Liver (tissue), 10 donors: ENCODE measurements at places on chromosomes 1 and 21. TPM values are rescaled to one million over a fixed set of nuclear protein-coding genes. Genes with fewer than 3 reads are reported as not detected.

- no peak overlapping the region for H3K4me3 ChIP-seq
- peaks cover 12% of the 10 kb centered on the region for H3K4me1 ChIP-seq
- no peaks in the 10 kb centered on the region for H3K27me3 ChIP-seq
- H3K27ac ChIP-seq: no peak overlapping the region
Observed at GRCh38 chr1:235864931-235865525, 1.7 kb downstream of the LYST start.

- no peaks in the 10 kb centered on the region for H3K36me3 ChIP-seq
- DNase-seq: no peak
- no peaks in the 10 kb centered on the region for H3K4me1 ChIP-seq
- H3K27me3 ChIP-seq: no peaks in the 10 kb centered on the region
- no peak overlapping the region for H3K27ac ChIP-seq
Observed at GRCh38 chr1:225460737-225461532, 33.1 kb upstream of the LBR start.

DNA sequence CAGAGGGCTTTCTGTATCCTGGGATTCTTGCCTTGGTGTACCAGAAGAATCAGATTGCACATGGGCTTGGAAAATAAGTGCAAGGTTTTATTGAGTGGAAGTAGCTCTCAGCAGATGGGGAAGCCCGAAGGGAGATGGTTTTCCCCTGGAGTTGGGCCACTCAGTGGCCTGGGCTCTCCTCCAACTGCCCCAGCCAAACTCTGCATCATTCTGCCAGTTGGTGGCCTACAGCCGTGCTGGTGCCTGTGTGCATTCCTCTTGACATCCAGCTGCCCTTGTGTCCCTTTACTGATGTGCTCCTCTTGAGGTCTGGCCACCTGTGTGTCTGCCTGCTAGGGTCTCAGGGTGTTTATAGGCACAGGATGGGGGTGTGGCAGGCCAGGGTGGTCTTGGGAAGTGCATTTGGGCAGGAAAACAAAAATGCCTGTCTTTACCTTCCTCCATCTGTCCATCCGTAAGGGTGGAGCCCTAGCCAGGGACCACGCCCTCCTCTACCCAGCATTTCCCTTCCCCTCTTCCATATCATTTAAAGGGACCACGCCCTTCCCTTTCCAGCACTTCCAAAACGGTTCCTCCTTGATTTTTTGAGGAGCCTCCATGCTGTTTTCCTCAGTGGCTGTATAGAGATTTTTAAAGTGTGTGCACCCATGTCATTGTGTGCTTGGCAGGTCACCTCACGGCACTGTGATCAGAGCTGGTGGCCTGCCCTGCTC is 18.9 kb downstream of the SNAP47 start:
- peaks cover 4% of the 10 kb centered on the region for H3K36me3 ChIP-seq
- no peak overlapping the region for H3K27ac ChIP-seq
- H3K4me1 ChIP-seq: peaks cover 3% of the 10 kb centered on the region
- DNase-seq: no peak

DNA sequence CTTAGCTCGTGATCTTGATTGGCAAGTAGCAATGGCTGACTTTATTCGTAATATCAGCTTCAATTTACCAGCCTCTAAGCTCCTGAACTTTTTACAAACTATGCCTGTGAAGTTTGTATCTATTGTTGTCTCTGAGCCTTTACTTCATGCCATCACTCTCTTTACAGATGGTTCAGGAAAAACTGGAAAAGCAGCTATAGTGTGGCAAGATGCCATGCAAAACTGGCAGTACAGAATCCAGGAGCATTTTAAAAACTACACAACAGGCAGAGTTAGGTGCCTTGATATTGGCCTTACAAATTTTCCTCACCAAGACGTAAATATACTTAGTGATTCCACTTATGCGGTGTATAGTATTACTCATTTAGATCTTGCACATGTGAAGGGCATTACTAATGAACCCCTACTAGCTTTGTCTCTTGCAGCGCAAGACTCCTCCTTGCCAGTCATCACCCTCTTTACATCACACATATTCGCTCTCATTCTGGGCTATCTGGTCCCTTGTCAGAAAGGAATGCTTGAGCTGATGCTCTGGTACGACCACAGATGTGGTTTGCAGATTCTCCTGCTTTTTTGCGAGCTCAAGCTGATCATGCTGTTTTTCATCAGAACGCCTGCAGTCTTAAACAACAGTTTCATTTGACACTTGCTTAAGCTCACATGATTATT is 36.3 kb downstream of the CLCA1 start:
- H3K4me3 ChIP-seq: no peak overlapping the region
- no peaks in the 10 kb centered on the region for H3K27me3 ChIP-seq
- H3K27ac ChIP-seq: no peak overlapping the region
- H3K4me1 ChIP-seq: no peaks in the 10 kb centered on the region
- DNase-seq: no peak

DNA sequence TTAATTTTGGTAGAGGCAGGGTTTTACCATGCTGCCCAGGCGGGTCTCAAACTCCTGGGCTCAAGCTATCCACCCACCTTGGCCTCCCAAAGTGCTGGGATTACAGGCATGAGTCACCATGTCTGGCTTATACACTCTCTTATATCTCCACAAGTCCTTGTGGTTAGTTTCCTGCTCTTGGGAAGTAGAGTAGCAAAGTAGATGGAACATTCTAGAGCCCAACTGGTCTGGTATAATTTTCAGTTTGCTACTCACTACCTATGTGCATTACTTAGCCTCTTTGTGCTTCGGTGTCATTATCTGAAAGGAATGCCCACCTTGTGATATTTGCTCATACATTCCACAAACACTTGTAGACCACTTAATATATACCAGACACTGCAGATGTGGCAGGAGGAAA is 96.6 kb upstream of the IPO9 start:
- no peak overlapping the region for H3K4me3 ChIP-seq
- H3K4me1 ChIP-seq: no peaks in the 10 kb centered on the region
- H3K27ac ChIP-seq: no peak overlapping the region
- no peaks in the 10 kb centered on the region for H3K36me3 ChIP-seq

ACOT11 gene
- total RNA-seq: 0.84 TPM
